H4 (cell line): ENCODE measurements at places on chromosomes 5 and 9. TPM values are rescaled to one million over a fixed set of nuclear protein-coding genes. Genes with fewer than 3 reads are reported as not detected.

DNA sequence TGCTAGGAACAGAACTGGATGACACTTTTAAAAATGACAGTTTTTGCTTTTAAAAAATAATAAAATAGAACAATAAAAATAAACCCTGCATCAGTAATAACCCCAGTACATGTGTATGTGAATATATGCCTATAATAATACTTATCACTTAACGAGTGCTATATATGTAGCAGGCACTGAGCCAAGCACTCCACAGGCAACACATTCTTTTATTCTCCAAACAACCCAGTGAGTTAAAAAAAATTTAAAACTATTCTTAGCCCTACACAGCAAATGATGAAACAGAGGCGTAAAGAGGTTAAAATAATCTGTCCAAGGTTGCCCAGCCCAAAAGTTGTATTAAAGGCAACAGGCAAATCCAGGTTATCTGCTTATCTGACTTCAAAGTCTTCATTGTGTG is 124.5 kb upstream of the SMIM23 start:
- DNase-seq, result no peak

DNA sequence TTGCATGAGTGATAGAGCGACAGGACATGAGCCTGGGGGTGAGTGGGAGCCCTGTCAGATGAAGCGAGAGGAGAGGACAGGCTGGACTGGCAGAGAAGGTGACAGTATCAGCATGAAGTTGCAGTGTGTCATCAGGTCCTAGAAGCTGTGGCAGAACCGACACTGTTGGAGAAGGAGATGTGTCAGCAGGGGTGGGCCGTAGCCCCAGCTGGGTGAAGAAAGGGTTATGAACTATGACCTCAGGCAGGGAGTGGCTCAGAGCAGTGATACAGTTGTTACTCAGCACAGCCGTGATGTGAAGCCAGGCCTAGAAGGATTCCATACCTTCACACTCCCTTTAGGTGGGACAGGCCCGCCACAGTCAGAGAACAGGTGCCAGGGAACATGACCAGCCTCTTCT is 7.6 kb downstream of the PCYOX1L start:
- DNase-seq, result no peak

Gene SLC6A3
- not detected in 2 replicates for total RNA-seq

Gene SLC45A2
- total RNA-seq, result not detected in 2 replicates

DNA sequence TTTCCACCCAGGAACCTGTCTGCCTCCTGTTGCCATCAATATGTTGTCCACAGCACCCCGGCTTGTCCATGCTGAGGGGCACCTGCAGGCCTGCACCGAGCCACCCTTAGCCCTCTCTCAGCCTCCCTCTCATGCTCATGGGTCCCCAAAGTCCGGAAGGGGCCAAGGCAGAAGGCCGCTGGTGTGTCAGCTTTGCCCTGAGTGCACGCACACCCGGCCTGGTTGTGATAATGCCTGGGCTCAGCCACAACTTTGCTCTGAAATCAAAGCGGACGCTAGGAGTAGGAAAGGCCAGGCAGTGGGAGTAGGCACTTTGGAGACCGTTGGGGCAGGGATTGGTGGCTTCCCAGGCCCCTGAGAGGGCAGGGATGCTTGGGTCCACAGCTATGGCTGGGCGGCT is 201.8 kb upstream of the NUDT12 start:
- no peak for DNase-seq

Gene ENTPD2
- not detected in 2 replicates for total RNA-seq

Gene IL7R
- 9.0 and 10.6 TPM in 2 replicates for total RNA-seq

DNA sequence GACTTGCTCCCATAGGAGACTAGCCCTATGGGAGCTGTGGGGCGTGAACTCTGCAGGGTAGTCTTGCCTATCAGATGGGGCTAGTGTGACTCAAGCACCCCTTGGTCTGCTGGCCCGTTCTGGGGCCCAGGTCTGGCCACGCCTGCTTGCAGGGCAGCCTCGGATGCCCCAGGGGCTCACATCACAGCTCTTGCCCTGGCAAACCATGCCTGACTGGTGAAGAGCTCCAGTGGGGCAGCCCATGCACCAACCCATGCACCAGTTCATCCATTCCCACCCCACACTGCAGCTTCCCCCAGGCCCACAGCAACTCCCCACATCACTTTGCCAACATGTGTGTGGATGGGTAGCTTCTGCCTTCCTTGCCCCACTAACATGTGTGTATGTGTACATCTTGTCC is 93.9 kb upstream of the PRLR start:
- DNase-seq, result no peak

Gene FGD3
- total RNA-seq, result not detected in 2 replicates

Gene SLC23A1
- not detected in 2 replicates for total RNA-seq

DNA sequence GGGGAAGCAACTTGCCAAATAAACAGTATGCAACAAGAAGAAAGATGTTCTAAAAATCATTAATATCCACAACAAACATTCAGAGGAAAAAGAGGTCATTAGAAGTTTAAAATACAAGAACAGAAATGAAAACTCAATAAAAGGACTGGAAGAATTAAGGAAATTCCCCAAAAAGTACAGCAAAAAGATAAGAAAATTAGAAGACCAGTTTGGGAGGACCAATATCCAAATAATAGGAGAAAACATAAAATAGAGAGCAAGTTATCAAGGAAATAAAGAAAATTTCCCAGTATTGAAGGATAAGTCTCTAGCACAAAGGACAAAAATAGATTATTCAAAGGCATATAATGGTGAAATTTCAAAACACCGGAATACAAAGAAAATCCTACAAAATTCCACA is 21.9 kb downstream of the DIAPH1 start:
- no peak for DNase-seq

DNA sequence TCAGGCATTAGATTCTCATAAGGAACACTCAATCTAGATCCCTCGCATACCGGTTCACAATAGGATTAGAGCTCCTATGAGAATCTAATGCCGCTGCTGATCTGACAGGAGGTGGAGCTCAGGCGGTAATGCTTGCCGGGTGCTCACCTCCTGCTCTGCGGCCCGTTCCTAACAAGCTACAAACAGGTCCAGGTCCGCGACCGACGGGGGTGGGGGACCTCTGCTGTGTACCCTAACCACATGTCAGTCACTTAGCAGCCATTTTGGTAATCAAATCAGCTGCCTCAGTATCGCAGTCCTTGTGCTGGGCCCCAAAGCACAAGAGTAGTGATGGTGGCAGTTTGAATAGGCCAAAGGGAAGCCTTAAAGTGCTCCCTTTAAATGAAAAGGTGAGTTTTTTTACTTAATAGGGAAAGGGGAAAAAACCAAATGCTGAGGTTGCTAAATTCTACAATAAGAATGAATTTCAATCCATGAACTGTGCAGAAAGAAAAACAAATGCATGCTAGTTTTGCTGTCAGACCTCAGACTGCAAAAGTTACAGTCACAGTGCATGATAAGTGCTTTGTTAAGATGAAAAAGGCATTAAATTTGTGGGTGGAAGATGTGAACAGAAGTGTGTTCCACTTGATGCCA is 67.0 kb upstream of the TNPO1 start:
- DNase-seq, result no peak

GRCh38 chr5:175773534-175774070 is 97.8 kb upstream of the CPLX2 start:
- no peak for DNase-seq

Gene STPG3
- not detected in 2 replicates for total RNA-seq

DNA sequence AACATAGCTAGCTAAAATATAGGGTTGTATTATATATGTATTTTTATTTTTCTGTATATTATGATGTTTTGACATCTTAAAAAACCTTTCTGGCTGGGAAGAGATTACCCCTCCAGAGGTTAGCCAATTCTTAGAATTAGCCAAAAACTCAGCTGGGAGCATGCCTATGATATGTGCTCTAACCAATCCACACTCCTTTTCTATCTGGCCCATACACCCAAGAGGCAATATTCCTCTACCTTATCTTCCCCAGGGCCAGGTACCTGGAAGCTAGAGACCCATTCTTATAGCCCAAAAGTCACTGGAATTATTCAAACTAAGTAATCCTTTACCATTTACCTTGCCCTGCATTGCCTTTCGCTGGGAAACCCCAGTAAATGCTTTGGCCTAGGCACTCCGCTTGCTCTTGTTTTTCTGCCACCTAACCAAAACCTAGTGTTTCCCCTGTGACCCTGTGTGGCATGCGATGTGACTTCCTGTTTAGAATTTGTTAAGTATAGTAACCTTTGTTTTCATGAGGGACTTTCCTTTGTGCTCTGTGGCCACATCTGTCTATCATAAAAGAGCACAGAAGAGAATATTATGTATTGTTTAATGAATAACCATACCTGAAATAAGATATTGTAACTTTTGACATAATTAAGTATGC is 37.4 kb downstream of the CSNK1G3 start:
- DNase-seq, result no peak

DNA sequence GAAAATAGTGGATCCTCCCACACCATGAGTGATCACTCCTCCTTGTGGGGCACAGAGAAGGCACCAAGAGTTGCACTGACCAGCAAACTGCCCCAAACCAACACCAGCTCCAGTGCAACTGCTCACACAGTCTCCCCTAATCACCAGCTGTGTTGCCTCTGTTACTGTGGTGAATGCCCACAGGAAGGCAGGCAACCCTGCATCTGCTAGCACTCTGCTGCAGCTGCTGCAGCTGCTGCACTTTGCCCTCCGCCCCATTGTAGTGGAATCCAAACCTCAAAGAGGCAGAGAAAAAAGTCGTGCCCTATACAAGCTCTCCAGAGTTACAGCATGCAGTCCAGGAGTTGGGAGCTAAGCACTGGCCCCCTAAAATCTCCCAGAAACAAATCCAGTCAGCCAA is 339.6 kb downstream of the TRIM36 start:
- DNase-seq, result no peak

Gene LRRC19
- not detected in 2 replicates for total RNA-seq

- no peak for DNase-seq
Observed at GRCh38 chr5:58933891-58934628, 351.2 kb downstream of the RAB3C start.

Gene UCK1
- 20.3 and 21.3 TPM in 2 replicates for total RNA-seq

DNA sequence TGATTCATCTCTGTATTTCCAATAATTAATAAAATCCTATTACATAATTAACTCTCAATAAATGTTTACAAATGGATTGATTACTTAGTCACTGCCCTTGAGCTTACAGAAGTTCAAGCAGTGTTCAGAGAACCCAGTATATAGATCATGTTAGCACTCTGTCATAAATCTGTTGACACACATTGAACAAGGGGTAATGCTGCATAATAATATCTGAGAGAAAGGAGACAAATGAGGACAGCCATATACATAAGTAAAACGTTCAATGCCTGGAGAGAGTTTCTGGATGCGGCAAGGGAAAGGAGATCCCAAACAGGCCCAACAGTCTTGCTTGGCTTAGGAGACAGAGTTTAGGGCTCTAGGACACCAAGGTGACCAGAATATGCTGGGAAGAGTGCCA is 270.2 kb downstream of the FBXL17 start:
- DNase-seq, result no peak

GRCh38 chr9:137493364-137494103 is 34.4 kb upstream of the NSMF start:
- DNase-seq, result no peak

- DNase-seq, result no peak
Observed at GRCh38 chr9:77735494-77735893, 87.4 kb upstream of the GNA14 start.

DNA sequence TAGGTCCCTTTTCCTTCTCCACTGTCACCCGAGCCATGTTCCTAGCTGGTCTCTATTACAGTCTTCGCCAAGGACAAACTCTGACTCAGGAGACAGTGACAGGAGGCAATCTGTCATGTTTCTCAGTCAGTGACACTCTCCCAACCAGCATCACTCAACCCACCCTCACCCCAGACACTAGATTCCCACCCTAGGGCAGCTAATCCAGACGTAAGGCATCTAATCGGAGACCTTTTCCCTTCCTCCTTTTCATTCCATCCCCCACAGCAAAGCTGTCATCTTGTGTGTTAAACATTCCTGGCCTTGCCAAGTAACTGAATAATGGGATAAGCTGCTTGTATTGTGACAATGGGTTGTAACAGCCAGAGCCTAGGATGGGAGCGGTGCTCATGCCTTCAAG is 95.2 kb downstream of the SNX18 start:
- no peak for DNase-seq

DNA sequence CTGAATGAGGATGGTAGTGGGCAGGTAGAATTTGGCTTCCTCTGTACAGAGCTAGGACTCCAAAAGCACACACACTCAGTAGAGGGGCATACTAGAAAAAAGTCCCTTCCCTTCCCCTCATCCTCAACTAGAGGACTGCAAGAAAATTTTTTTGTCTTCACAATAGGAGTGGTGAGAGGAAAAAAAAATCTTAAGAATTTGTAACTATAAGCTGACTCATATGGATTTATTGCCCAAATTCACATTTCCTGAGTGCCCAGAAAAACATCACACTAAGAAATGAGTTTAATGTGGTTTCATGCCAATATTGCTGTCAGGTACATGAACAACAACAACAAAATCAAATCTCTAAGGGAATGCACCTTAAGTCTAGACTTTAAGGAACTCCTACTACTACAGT is 43.7 kb downstream of the RANBP6 start:
- DNase-seq, result no peak

Gene DBH
- total RNA-seq, result not detected in 2 replicates

- DNase-seq, result no peak
Observed at GRCh38 chr5:74673011-74673790, 11.8 kb upstream of the HEXB start.

Gene TRPM6
- 0.12 and 0.29 TPM in 2 replicates for total RNA-seq

DNA sequence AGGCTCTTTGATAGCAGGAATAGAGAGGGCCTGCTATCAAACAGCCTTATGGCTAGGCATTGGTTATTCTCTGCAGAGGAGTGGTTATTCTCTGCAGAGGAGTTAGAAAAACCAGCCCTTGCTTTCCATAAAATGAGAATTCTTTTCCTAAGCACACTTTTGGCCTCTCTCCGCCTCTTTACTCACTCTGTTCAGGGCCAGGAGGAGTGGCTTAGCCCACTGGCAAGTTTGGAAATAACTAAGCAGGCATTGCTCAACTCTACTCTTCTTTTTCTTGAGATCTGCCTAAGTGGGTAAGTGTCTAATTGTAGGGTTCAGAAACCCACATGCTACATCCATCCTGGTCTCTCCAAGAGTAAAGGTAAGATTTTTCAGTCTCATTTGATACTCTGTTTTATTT is 341.7 kb downstream of the KIAA0825 start:
- no peak for DNase-seq

DNA sequence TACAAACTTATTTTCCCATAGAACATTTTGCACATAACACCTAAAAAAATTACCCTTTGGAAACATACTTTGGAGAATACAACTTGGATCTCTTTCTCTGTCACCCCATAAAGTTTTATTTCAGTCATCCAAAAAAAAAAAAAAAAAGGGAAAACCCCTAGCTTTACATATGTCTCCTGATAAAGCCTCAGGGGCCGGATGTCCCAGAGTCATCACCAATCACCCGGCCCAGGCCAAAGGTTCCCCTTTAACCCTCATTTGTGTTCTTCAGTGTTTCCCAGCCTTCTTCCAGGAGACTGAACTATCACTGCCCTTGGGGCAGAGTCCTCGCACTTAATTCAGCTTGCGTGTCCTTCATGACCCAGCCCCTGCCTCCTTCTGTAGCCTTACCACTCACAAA is 28.8 kb downstream of the ANXA6 start:
- no peak for DNase-seq

GRCh38 chr9:444528-444927 is 229.9 kb downstream of the DOCK8 start:
- DNase-seq, result no peak

Gene PGM5
- total RNA-seq, result 0.50 and 3.0 TPM in 2 replicates

Gene SELENOP
- total RNA-seq, result 64.2 and 68.9 TPM in 2 replicates

Gene AGXT2
- not detected in 2 replicates for total RNA-seq

Gene OR1Q1
- not detected in 2 replicates for total RNA-seq
